Left kidney (tissue), 8 donors: ENCODE measurements at places on chromosomes 12 and 14. TPM values are rescaled to one million over a fixed set of nuclear protein-coding genes. Genes with fewer than 3 reads are reported as not detected.

The PLBD1 gene
- 43.7 TPM for polyA plus RNA-seq

The AHSA1 gene
- polyA plus RNA-seq = 218 TPM

The PIGH gene
- 46.9 TPM for polyA plus RNA-seq

The BORCS5 gene
- polyA plus RNA-seq = 9.0 TPM

The RNF41 gene
- polyA plus RNA-seq = 45.4 TPM

The C12orf54 gene
- polyA plus RNA-seq = 0.60 TPM

The ACVRL1 gene
- polyA plus RNA-seq = 28.2 TPM

The E2F7 gene
- 12.2 TPM for polyA plus RNA-seq

The CCNB1IP1 gene
- 127 TPM for polyA plus RNA-seq

The CKAP4 gene
- polyA plus RNA-seq = 108 TPM
